ENCODE measurements at places on chromosomes 6 and 20. TPM values are rescaled to one million over a fixed set of nuclear protein-coding genes. Genes with fewer than 3 reads are reported as not detected.

FOXA2 gene
- polyA plus RNA-seq = 24.7 TPM

VSX1 gene
- polyA plus RNA-seq = not detected

RBPJL gene
- not detected for polyA plus RNA-seq

TAF8 gene
- 28.1 TPM for polyA plus RNA-seq

KCNK16 gene
- polyA plus RNA-seq = 0.79 TPM

PAX1 gene
- polyA plus RNA-seq = not detected

HMGN3 gene
- polyA plus RNA-seq = 256 TPM

ADAM33 gene
- polyA plus RNA-seq = 7.5 TPM

SPTLC3 gene
- 14.4 TPM for polyA plus RNA-seq

ANGPT4 gene
- polyA plus RNA-seq = 0.06 TPM

NKX2-4 gene
- not detected for polyA plus RNA-seq

DPM1 gene
- 55.6 TPM for polyA plus RNA-seq

SPINT3 gene
- not detected for polyA plus RNA-seq

SNAP91 gene
- polyA plus RNA-seq = 1.2 TPM

ADGRB3 gene
- 14.5 TPM for polyA plus RNA-seq

DDO gene
- 2.0 TPM for polyA plus RNA-seq

OPN5 gene
- not detected for polyA plus RNA-seq

PDYN gene
- not detected for polyA plus RNA-seq

SLC22A3 gene
- polyA plus RNA-seq = 32.6 TPM

TMEM74B gene
- 10.4 TPM for polyA plus RNA-seq

NR2E1 gene
- 0.06 TPM for polyA plus RNA-seq

SLC24A3 gene
- 8.7 TPM for polyA plus RNA-seq

HLA-A gene
- polyA plus RNA-seq = 218 TPM

SNX5 gene
- polyA plus RNA-seq = 282 TPM

RTEL1 gene
- 22.5 TPM for polyA plus RNA-seq

SLC35D3 gene
- polyA plus RNA-seq = 2.7 TPM

SOX12 gene
- 34.3 TPM for polyA plus RNA-seq

MOG gene
- polyA plus RNA-seq = not detected

SLC22A1 gene
- 0.49 TPM for polyA plus RNA-seq

OTOR gene
- not detected for polyA plus RNA-seq

C6orf118 gene
- polyA plus RNA-seq = 5.5 TPM

SAMD10 gene
- 8.0 TPM for polyA plus RNA-seq

ULBP1 gene
- 3.9 TPM for polyA plus RNA-seq
